T-helper 9 cell (primary cell): ENCODE measurements at places on chromosomes 1 and 21.

DNA sequence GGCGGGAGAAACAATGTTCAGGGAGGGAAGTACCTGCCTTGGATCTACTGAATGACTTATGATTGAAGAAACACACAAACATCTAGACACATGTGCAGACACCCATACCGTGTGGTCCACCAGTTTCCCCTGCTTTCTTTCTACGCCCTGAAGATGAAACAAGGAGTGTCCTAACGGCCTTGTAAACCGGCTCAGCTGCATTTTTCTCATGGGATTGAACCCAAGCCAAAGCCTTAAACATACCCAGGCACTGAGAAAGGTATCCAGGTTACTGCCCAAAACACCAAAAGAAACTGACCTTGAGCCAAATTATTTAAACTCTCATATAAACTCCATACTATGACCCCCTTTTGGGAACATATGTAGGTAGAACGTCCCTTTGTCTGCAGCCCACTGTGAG is 630.0 kb upstream of the RGS18 start:
- DNase-seq: no peak

- no peak for DNase-seq
Measured at GRCh38 chr21:16028941-16029464, 299.2 kb downstream of the USP25 start.

- DNase-seq: no peak
Measured at GRCh38 chr1:208513799-208514198, 269.6 kb upstream of the PLXNA2 start.

DNA sequence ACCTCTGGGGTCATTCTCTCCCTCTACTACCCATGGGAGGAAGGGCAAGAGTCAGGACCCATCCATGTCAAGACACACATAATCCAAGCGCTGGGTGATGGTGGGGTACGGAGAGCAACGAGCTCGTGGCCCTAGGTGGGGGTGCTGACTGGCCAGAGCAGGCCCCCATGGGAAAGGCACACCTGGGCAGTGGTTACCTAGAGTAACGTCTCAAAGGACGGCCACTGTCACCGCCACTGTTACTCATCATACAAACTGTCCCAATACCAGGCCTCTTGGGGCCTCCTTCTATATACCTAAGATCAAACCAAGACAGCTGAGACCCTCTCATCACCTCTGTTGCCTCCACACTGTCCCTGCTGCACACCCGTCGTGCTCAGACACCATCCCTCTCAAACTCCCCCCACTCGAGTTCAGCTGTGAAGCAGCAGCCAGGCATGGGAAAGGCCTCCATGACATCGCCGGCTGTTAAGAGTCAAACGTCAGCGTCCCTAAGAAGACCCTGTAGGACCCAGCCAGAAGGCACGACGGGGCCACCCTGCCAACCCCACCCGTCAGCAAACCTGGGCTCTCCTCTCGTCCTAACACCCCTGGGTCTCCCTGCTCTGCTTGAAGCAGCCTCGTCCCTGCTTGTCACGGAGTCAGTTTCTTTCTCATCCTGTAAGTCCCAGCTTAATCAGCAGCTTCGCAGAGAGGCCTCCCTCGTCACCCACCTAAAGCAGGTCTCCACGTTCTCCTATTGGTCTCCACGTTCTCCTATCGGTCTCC is 15.3 kb downstream of the NPHP4 start:
- no peak for DNase-seq

DNA sequence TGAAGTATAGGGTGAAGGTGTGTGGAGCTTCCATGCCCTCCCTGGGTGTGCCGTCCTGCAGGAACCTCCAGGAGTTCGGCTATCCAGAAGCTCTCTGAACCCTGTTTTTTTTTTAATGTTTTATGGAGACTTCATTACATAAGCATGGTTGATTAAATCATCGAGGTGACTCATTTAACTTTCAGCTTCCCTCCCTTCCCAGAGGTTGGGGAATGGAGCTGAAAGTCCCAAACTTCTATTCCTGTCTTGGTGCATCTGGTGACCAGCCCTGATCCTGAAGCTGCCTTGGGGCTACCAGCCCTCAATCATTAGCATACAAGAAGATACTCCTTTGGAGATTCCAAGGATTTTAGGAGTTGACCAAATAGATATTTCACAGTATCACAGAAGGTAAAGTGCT is 9.5 kb downstream of the RRP15 start:
- DNase-seq: no peak

DNA sequence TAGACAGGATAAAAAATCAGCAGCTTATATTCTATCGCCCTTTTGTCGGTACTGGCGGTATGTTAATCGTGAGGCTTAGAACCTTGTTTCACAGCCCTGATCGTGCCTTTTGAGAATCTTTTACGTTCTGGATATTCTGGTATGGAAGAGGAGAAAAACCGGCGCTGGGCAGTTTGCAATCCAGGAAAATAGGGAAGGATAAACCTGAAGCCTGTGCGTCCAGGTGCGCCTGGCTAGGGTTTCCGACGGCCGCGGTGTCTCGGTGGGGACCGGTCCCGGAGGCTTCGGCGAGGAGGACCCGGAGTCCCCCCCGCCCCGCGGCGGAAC is 258 bp upstream of the SYPL2 start:
- no peak for DNase-seq

DNA sequence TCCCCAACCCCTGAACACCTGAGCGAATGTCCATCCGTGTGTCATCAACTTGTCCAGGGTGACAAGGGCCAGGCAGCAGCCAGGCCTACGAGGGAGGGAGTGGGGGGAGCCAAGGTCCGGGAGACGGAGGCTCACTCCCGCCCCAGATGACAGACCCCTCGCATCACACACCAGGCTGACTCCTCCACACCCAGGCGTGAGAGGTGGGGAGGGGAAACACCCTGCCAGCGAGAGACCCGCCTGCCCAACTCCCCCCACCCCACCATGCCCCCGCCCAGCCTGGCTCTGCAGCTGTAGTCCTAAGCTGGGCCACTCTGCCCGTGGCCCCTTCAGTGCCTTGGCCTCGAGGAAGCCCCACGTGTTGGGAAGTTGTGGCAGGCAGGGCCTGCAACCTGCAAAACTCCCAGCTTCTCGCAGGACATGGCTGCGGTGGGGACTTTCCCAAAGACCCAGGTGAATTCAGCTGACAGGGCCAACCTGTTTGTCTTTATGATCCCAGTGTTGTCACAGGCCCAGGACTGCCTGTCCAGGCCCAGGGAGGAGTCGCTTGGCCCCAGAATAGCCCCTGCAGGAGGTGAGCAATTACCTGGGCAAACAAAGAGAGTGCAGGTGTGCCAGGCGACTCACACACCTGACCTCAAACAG is 62.9 kb downstream of the RIPK4 start:
- no peak for DNase-seq

GRCh38 chr1:86018283-86018923 is 138.2 kb downstream of the COL24A1 start:
- no peak for DNase-seq

DNA sequence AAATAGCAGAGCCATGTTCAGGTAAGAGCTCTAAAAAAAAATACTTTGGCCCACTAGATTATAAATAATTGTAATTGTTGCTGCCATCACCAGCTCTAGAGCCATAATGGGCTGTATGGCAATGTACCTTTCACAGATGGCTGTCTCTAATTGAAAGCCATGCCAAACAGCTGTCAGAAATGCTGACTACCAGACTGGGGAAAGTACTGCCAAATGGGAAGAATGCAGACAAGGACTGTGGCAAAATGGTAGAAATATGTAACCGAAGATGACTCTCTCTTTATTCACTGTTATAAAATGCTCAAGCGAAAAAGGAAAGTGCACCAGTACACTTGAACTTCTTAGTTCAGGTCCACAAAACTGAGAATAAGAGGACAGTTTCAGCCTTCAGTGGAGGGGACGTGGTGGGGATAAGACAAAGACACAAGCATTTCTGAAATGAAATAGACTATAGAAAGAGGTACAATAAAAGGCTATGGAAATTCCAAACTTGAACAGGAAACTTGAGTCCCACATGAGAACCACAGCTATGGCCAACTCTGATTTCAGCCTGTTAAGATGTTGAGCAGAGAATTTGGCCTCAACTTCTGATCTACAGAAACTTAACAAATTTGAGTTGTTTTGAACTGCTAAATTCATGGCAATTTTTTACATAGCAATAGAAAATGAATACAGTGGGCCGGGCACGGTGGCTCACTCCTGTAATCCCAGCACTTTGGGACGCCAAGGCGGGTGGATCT is 46.5 kb upstream of the LPGAT1 start:
- no peak for DNase-seq

- DNase-seq: no peak
Measured at GRCh38 chr1:33441088-33441745, 10.3 kb upstream of the PHC2 start.

- DNase-seq: no peak
Measured at GRCh38 chr1:244451539-244451950, at the start of gene ADSS2. ADSS2 (minus strand) TSS chr1:244451909; CDS start chr1:244451817, 92 bp downstream.

- DNase-seq: no peak
Measured at GRCh38 chr1:96210054-96210453, 511.5 kb upstream of the PTBP2 start.

GRCh38 chr1:27402349-27402754 is 9.9 kb downstream of the GPR3 start:
- DNase-seq: no peak

- no peak for DNase-seq
Measured at GRCh38 chr21:16378525-16378924, 648.7 kb downstream of the USP25 start.

GRCh38 chr1:185318431-185319138 is 1.5 kb upstream of the IVNS1ABP start:
- no peak for DNase-seq

DNA sequence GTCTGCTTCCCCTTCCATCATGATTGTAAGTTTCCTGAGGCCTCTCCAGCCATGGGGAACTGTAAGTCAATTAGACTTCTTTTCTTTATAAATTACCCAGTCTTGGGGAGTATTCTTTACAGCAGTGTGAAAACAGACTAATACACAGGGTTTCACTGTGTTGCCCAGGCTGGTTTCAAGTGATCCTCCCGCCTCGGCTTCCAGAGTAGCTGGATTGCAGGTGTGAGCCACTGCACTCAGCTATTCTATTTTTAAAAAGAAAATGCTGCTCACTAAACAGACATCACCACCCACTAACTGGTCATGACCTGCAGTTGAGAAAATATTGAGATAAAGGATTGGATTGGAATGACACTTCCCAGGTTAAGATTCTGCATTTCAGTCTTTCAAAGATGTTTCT is 20.8 kb upstream of the SLC2A7 start:
- no peak for DNase-seq

DNA sequence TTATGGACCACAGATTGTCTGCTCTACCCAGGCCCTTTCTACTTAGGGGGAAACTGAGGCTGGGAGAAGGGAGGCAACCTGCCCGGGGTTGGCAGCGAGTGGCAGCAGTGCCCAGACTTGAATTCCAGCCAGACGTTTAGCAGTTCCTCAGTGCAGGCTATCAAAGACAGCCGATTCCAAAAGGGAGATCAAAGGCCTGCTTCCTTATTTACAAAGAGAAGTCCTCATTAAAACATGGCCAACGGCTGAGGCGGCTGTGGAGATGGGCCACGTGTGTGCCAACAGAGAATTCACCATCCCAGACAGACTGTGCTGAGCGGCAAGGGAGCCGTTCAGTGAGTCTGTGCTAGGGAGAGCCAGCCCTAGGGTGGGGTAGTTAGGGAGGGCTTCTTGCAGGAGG is 27.7 kb downstream of the C1QB start:
- DNase-seq: no peak

DNA sequence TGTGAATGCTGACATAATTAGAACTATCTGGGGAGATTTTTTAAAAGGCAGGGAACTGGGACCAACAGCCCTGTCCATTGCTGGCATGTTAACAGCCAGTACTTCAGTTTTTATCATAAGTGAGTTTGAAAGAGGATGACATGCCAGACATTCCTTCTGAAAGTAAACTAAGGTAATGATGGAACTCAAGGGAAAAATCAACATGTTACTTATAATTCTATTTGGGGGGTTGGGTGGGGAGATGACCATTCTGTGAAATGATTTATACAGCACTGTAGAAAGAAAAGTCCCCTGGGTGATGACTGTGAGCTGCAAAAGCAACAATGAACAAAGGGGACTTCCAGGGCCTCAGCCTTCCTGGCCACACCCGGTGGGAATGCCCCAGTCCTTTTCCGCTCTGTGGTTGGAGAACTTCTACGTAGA is 5.4 kb upstream of the LAMC2 start:
- no peak for DNase-seq

DNA sequence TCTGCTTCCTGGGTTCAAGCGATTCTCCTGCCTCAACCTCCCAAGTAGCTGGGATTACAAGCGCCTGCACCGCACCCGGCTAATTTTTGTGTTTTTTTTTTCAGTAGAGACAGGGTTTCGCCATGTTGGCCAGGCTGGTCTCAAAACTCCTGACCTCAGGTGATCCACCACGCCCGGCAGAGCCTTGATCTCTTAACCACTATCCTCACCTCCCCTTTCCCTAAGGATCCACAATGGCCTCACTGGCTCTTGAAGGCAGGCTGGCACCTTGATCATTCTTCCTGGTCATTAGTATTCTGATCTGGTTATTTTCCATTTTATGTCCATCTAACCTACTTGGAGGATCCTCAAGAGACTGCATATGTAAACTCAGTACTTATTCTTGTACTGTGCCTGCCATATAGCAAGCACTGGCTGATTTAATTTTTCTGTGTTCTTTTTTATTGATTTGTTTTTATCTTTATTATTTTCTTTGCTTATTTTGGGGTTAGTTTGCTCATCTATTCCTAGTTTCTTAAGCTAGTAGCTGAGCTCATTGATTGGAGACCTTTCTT is 6.3 kb downstream of the RCC1 start:
- no peak for DNase-seq

GRCh38 chr1:174039027-174039426 is 16.9 kb upstream of the RC3H1 start:
- no peak for DNase-seq

DNA sequence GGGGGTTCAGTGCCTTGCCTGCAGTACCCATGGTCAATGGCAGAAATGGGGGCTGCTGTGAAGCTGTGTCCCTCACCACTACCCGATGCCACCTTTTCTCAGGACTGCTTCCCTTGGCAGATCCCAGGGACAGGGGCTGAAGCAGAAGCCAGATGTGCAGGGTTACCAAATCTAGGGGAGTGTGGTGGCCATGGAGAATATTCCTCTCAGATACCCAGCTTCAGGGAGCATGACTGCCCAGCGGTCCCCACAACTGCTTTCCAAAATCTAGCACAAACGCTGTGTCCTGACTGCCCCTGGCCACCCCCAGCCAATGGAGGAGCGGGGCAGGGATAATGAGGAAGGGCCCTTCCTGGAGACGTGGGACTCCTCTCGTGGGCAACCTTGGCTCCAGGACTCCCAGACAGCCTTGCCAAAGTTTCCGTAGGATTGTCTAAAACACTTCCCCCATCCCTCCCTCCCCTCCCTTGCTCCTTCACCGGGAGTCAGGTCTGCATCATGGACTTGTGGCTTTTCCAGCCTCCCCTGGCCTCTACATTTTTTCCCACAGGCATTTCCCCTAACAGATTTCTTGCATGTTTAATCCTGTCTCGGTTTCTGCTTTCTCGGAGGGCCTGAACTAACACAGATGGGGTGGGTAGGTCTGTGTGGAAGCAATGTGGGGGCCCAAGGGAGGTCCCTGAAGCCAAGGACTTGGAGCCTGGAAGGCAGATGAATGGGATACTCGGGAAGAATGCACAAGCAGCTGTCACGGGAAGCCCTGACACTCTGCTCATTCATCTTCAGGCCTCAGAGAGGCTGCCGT is 80.5 kb downstream of the OMA1 start:
- DNase-seq: no peak

- DNase-seq: no peak
Measured at GRCh38 chr1:48223366-48224240, 1.1 kb downstream of the SLC5A9 start.
